ENCODE measurements at places on chromosomes 2 and 18. TPM values are rescaled to one million over a fixed set of nuclear protein-coding genes. Genes with fewer than 3 reads are reported as not detected.

- DNase-seq: peak; percentile 44
These were observed 58.4 kb downstream of the KCTD18 start for GRCh38 chr2:200451511-200451910.

DNA sequence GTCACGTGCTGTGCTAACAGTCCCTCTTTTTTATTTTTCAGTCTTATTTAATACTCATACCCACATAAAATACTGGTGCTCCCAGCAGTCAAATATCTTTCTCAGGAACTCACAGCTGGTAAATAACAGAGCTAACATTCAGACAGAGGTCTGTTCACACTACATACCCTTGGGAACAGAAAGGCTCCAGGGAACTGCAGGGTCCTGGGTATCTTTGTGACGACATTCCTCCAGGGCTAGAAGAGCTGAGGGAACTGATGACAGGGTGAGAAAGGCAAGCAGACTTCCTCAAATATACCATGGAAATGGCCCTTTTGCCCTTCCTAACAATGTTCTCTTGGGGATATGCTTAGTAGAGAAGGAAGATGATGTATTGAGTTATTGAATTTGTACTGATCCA, 19.3 kb downstream of the PDE6D start:
- DNase-seq: no peak

DNA sequence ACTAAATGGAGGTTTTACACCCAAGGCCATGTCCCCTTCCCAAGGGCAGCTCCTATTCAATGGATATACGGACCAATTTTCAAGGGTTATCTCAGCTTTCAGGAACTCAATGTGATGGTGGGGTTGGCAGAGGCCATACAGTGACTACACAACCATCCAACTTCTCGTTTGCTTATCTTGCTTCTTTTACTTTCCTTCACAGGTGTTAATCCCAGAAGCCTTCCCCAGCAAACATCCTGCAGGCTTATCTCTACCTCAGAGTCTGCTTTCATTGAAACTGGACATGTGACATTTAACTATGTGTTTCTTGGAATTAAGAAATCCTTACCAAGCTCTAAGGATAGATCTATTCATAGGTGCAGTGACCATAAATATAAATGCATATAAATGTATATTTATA, 443.8 kb upstream of the CDH20 start:
- DNase-seq: no peak

GRCh38 chr18:47772374-47773248, 157.8 kb downstream of the SMAD2 start:
- peak; percentile 74 for DNase-seq

- no peak for DNase-seq
These were observed 20.3 kb downstream of the KCNK3 start for GRCh38 chr2:26712486-26713465.

- DNase-seq: peak; percentile 65
These were observed 253.4 kb downstream of the ETAA1 start for GRCh38 chr2:67650291-67651133.

DNA sequence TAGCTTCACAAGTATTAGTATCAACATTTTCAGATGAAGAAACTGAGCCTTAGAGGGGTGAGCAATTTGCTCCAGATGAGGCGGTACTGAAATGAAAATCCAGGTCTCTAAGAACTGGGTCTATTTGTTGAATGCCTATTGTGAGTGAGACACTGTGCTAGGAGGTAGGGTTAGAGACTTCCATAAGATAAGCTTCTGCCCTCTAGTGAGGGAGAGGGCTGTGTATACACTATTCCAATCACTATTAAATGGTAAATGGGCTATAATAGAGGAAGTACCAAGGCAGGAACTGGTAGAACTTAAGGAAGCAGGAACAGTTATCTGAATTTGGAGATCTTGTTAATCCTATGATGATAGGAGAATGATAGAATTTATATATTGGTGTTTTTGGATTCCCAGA, 23.6 kb upstream of the GLS start:
- no peak for DNase-seq

- DNase-seq: no peak
These were observed 5.4 kb downstream of the DCC start for GRCh38 chr18:52345428-52345827.

GRCh38 chr18:70276416-70277191, 12.2 kb upstream of the SOCS6 start:
- no peak for DNase-seq

GRCh38 chr2:43714164-43714563, 37.9 kb upstream of the C1GALT1C1L start:
- no peak for DNase-seq

DNA sequence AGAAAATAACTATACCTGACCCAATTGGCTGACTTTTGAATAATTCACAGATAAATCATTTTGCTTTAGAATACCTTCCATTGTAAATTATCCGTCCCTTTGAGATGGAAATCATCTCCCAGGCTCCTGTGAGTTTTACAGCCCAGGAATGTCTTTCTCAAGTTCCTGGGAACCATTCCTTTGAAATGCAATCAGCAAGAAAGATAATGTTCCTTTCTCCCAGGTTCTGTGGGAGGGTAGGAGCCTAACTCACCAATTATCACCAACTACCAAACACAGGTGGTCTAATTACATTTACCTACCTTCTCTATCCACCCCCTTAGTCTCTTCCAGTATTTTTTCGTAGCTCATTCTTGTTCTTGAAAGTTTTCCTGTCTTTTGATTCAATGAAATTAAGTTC, 1016.0 kb downstream of the SOCS6 start:
- DNase-seq: no peak

GRCh38 chr2:120952318-120952717, 216.7 kb downstream of the GLI2 start:
- no peak for DNase-seq

GRCh38 chr2:70732766-70733645, 35.0 kb downstream of the ADD2 start:
- DNase-seq: no peak

DNA sequence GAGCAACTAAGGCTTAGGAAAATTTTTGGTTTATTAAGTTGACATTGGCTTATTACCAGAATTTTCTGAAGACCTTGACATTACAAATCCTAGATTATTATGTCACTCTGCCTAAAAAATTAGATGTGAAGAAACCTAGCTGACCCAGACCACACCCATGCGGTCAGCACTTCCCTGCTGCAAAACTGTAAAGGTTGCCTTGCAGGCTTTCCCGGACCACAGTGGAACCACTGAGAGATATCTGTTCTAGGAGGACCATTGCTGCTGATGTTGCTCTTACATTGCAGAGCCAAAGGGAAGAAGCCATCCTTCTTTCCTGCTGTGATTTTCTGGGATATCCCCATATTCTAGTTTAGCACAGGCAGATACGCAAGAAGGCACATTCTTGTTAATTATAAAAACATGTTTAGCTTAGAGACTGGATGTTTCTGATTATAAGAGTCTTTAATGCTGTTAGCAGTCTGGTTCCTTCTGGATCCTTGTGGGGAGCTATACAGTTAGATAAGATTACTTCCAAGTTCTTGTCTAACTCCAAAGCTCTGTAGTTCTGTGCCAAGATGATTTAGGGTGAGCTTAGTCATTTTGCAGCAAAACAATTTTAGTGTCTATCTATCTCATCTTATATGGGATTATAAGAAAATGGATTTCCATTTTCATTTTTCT, 70.2 kb downstream of the AOX1 start:
- DNase-seq: no peak

DNA sequence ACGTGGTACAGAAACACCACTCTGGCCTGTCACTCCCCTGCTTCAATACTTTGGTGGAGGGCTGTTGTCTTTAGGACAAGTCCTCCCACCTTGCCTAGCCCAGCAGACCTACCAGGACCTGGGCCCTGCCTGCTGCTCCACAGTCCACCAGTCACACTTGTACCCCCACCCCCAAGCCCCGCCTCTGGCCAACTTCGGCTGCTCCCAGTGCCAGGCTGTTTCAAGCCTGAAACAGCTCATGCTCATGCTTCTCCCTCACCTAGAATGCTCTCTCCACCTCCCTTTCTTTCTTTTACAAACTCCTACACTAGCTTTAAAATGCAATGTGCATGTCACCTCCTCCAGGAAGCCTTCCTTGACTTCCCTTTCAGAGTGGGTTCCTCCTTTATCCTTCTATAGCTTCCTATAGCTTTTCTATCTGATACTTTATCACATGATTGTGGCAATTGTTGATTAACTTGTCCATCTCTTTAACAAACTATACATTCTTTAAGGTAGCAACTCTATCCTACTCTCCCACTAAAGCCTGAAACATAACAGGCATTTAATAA, 4.8 kb upstream of the OXER1 start:
- no peak for DNase-seq

Gene LCT
- 12.6 TPM for total RNA-seq

Gene CD8B2
- total RNA-seq: 0.27 TPM

Gene DYSF
- total RNA-seq: 2.8 TPM

Gene WDSUB1
- 7.4 TPM for total RNA-seq

Gene B3GNT7
- total RNA-seq: 75.3 TPM

Gene NDC80
- 0.54 TPM for total RNA-seq

Gene STK16
- 22.9 TPM for total RNA-seq

Gene FAM117B
- 10.5 TPM for total RNA-seq

Gene AGFG1
- 24.8 TPM for total RNA-seq

Measured in Peyer's patch (tissue), 4 donors.